Stimulated activated CD4-positive, alpha-beta T cell treated with anti-CD3 and anti-CD28 coated beads, Interleukin-1b, Interleukin-23, amount 100 ng/mL, for 1 hour (primary cell): ENCODE measurements at places on chromosomes 2 and 18.

DNA sequence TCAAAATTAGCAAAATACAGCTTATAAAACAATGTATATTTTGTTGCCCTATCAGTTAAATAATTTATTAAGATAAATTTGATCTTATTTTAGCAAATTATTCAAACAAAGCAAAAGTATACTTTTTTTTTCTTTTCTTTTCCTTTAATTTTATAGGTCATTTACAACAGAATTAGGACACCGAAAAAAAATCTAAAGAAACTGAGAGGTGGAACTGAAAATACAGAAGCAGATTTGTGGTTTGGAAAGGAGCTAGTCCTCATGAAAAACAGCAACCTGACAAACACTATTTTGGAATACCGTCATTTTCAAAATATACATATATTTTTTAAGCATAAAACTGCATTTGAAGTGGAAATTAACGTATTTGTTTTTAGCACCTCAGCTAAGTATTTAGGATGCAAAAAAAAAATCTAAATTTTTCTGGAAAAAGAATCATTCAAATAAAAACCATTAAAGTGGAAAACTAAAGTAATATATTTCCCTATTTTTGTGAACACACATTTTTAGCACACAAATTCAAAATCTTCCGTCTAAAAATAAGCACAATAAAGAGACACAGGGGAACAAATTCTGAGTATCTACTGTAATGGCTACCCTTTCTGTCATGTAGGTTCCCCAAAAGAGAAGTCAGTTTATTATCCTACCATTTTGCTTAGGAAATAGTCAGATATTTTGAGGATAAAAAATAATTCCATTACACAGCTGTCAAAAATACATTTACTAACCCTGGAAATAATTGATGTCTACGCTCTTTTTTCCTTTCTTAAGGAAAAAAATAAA lies 2.7 kb downstream of the CCDC88A start:
- no peak for DNase-seq

GRCh38 chr2:152376968-152377367 lies 42.0 kb downstream of the FMNL2 start:
- DNase-seq: no peak

- no peak for DNase-seq
Observed at GRCh38 chr2:54872780-54873179, 149.3 kb downstream of the EML6 start.

DNA sequence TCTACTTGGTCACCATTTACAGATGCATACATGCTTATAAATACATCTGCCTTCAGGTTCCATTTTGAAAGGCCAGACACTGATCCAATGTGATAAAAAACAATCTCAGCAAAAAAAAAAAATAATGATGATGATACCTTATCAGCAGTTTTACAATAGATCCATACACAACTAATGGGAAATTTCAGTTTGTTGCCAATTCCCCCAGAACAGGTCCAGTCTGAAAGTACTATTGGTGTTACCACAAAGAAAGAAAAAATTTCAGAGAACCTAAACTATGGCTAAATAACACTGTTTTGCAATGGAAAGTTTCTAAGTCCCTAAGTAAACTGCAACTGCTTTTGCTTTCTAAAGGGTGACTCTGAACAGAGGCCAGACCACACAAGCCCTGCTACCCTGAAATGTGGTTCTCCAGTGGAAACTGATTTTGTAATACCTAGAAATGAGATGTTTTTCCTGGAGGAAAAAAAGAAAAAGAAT lies 54.1 kb downstream of the LPIN2 start:
- no peak for DNase-seq

DNA sequence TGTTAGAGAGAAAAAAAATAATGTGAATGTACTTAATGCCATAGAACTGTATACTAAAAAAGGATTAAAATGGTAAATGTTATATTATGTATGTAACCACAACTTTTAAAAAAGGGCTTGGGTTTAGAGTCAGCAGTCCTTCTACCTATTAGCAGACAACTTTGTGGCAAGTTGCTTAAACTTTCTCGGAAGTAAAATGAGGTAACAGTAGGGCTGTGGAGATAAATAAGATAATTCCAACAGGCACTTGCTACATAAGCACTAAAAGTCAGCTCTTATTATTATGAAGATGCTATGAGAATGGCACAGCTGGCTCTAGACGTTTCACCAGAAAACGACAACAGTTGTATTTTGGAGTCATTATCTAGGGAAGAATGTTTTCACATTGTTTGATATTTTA lies 31.3 kb downstream of the AAK1 start:
- no peak for DNase-seq

- DNase-seq: no peak
Observed at GRCh38 chr2:22719396-22719795, 665.6 kb upstream of the KLHL29 start.
